NCI-H526 treated with DMSO at 0.1 percent for 48 hours (cell line): ENCODE measurements at places on chromosomes 4 and X.

DNA sequence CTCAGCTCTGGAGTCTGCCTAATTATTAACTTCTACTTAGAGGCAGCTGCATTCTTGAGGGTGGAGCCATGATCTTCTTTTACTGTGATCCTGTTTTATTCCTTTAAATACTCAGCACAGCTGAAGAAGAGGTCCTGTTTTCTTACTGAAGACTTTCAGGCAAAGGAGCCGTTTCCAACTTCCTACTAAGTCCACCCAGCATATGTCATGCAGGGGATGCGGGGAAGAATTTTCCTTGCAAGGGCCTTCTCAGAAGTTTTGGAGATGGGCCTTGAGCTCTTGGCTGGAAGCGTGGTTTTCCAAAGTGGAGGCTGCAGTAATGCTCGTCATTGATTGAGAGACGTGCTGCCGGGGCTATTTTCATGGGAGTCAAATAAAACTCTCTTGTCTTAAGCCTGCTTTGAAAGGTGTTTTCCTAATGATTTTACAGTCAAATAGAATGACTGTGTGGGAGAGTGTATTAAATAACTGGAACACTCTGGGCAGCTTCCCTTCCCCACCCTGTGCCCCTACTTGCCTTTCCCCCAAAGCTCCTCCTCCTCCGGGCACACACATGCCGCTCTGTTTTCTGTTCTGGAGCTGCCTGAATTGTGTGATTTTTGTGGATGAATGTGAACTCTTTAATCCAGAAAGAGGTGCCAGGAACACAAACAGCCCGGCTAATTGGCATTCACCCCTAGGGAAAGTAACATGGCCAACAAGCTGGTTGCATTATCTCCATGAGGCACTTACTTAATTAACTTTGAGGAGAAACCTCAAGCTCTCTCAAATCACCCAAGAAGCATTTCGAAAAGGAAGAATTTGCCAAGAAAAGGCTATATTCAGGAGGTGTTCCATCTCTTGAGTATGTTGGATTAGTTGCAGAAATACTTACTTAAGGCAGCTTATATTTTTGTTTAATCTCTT is 28.1 kb downstream of the FGF2 start:
- DNase-seq = peak; percentile 79

GRCh38 chr4:145681956-145682355 is 2.0 kb downstream of the C4orf51 start:
- no peak for DNase-seq

GRCh38 chr4:100367451-100367850 is 150.4 kb downstream of the EMCN start:
- DNase-seq = no peak

DNA sequence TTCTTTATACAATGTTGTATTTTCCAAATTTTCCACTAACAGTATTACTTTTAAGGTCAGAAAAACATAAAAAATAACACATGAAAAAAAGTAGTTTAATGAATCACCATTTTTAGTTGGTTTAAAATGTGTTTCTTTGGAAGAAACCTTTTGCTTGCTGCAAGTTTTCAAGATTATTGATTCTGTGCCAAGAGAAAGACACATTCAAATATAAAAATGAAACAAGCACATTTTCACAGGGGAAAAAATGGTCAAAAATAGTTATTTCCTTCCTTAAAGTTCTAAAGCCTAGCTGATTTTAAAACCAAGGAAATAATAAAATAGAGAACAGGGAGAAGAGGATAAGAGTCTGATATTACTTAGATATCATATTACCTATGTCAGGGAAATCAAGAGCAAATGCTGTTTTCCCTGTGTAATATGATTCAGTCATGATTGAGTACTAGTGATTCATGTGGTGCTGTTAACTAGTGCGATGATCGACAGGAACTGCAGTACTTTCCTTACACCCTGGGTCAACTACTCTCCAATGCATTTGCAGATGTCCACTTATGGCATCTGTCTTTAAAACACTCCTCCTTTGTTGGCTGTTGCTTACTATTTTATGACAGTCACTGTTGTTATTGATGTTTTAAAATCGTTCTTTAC is 103.8 kb downstream of the CAMK2D start:
- DNase-seq = peak; percentile 36

DNA sequence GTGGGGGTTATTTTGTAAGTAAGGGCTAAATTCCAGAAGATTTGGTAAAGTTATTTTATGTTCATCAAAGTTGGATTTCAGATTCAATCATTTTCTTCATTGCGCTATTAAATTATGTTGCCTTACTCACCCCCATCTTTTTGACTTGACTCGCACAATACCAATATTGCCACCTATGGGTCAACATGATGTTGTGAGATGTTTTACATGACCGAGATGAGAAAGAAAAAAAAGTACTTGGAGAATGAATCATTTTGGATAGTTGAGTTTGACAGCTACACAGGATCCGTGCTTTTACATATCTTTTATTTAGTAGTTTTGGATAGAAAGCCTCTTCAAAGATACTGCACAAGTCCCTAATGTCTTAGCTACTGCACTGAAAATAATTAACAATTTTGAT is 224.2 kb upstream of the EMCN start:
- DNase-seq = no peak

DNA sequence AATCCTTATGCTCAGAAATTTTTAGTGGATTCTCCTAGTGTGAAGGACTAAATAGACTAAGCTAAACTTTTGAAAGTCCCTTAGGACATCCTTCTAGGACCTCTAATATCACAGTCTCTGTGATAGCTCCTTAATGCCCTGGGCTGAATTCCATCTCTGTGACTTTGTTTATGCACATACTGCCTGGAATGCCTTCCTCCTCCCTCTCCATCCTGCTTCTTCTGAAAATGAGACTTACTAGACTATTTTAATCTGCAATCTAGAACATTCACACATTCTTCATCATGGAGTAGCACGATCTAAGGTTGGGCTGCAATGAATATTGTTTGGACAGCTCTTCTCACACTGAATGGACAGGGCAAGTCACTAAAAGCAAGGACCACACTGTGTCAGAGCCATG is 65.0 kb upstream of the MSX1 start:
- no peak for DNase-seq

GRCh38 chr4:98908703-98909262 is 20.1 kb downstream of the EIF4E start:
- no peak for DNase-seq

DNA sequence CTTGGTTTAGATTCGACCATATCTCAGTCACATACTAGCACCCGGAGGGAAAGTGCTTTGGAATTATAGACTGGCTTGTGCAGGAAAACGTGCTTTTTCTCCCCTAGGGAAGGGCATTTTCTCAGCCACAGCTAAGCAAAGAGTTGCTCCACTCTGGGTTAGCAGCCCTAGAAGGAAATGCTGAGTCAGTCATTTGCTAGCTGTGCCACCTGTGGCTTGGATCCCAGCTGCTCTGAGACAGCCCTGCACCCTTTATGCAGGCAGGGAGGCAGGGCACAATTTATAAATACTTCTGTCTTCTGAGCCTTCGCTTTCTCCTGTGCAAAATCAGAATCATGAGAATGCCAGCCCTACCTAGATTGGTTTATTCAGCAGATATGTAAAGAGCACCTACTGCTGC is 1.3 kb upstream of the USP51 start:
- DNase-seq = no peak

DNA sequence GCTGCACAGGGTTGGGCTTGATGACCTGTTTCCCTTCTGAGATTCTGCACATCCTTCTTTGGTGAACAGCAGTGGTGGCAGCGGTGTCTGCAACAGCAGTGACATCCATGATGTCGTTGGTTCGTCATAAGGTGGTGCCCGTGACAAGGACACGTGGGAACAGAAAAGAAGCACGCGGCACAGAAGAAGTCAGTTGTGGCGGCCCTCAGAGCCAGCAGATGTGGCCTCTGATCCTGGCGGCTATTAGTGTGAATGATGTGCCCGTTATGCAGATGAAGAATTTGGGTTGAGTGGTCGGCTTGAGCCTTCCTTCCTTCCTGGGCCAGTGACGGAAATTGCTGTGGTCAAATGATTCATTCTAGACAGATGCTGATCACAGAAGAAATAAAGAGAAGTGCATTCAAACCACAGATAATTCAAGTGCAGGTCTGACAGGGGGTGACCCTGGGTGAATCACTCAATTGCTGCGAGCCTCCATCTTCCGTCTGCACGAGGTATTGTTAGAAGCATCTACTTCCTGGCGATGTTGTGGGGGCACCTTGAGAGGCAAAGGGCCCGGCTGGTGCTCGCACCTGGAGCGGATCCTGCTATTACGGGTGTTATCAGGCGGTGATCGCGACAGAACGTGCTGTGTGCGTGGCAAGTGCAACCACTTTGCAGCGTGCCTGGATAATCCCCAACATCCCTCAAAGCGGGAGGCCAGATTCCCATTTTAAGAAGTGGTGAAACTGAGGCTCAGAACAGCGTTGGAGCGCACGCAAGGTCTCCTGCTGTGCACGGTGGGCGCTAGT is 215.2 kb upstream of the PSAPL1 start:
- DNase-seq = no peak

GRCh38 chrX:30504309-30504708 is 73.3 kb downstream of the TASL start:
- DNase-seq = peak; percentile 9

- DNase-seq = no peak
Observed at GRCh38 chr4:39892988-39893692, 84.6 kb downstream of the PDS5A start.

- DNase-seq = no peak
Observed at GRCh38 chrX:12370497-12370986, 232.3 kb downstream of the FRMPD4 start.

- peak; percentile 68 for DNase-seq
Observed at GRCh38 chrX:77014377-77015372, 432.5 kb upstream of the FGF16 start.

GRCh38 chr4:53682196-53682595 is 90.9 kb upstream of the LNX1 start:
- DNase-seq = no peak

DNA sequence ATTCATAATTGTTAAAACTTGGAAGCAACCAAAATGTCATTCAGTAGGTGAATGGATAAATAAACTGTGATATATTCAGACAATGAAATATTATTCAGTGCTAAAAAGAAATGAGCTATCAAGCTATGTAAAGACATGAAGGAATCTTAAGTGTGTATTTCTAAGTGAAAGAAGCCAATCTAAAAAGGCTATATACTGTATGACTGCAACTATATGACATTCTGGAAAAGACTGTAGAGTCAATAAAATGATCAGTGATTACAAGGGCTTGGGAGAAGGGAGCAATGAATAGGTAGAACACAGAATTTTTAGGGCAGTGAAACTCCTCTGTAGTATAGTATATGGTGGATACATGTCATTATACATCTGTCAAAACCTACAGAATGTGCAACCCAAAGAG is 139.9 kb downstream of the FRYL start:
- DNase-seq = no peak

DNA sequence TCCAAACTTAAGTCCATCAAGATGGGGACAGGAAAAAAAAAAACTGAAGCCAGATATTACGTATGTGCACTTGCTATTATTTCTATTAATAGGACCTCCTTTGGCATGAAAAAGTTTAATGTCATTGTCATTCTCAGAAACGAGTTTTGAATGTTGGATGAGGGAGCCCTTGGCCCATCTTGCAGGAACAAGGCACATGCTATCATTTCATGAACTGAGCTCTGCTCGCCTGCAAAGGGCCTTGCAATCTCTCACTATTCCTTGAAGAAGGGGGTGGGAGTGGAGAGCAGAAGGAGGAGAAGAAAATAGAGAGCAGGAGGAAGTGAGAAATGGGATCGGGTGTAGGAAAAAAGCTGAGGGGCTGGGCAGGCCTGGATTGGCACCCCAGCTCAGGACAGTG is 34.3 kb upstream of the SPATA4 start:
- no peak for DNase-seq

DNA sequence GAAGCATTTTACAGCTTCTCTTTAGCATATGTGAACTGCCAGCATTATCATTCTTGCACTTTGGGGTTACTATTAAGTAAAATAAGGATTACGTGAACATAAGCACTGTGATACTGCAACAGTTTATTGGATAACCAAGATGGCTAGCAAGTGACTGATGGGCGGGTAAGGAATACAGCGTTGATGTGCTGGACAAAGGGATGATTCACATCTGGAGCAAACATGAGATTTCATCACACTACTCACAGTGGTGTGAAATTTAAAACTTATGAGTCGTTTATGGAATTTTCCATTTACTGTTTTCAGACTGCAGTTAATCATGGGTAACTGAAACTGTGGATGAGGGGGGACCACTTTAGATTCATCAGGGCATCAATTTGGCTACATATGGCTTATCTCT is 16.0 kb downstream of the NBDY start:
- DNase-seq = no peak

- DNase-seq = no peak
Observed at GRCh38 chr4:15253349-15253748, 174.5 kb upstream of the C1QTNF7 start.

DNA sequence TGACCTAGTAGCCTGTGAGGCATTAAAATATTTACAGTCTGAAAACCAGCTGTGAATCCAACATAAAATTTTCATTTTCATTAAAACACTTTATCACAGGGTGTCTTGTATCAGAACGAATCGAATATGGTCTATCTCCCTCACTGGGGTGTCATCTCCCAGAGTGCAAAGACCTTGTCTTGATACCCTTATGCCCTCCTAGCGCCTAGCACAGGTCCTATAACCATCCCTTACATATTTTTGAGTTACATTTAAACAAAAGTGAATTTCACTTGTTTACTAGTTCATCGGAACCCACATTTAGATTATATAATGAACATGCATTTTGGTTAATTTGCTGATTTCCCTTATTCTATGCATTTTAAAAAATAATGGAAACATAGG is 14.0 kb downstream of the DIPK2B start:
- DNase-seq = no peak

DNA sequence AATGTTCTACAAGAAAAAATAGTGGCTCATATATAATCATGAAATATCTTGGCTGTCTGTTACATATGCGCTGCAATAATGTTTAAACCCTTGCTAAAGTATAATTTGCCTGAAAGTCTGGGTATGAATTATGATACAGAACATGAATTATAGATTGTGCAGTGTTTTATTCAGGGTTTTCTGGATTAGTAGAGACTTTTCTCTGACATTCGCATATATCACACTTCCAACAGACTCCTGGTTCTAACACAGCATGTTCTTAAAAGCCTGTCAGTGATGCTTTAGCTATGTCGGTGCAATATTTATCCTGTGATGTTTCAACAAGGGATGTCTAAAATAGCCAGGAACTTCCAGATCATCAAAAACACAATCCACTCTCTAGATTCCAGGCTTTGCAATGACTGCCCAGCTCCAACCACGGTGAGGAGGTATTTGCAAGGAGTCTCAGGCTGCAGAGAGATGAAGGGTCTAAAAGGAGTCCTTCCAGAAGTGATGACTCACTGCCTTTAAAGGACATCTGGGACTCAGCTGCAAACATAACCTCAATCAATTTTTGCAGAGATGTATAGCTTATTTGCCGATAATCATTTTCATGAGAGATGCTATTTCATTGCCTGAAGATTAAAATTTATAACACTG is 69.4 kb downstream of the RWDD4 start:
- no peak for DNase-seq

DNA sequence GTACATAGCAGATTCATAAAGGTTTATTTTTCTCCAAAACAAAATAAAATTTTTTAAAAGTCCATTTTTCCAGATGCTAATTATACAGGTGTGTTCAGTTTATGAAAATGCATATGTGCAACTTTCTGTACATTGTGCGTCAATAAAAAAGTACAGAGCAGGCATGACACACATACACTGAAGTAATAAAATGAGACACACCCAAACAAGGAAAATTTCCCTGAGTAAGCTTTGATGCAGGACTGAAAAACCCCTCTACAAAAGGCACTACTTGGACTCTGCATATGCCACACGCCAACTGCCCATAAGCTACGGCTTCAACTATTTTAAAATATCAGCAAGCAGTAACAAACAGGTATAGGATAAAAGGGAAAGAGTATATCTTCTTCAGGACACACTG is 13.8 kb downstream of the ARAP2 start:
- DNase-seq = peak; percentile 12
